ENCODE measurements at places on chromosomes 7 and 10. TPM values are rescaled to one million over a fixed set of nuclear protein-coding genes. Genes with fewer than 3 reads are reported as not detected.

- no peak overlapping the region for H3K27ac ChIP-seq
- H3K36me3 ChIP-seq = no peaks in the 10 kb centered on the region
- no peaks in the 10 kb centered on the region for H3K4me1 ChIP-seq
- DNase-seq = peak; percentile 36
- H3K27me3 ChIP-seq = peaks cover 18% of the 10 kb centered on the region
These were observed 143.9 kb downstream of the WDR37 start for GRCh38 chr10:1199897-1200721.

DNA sequence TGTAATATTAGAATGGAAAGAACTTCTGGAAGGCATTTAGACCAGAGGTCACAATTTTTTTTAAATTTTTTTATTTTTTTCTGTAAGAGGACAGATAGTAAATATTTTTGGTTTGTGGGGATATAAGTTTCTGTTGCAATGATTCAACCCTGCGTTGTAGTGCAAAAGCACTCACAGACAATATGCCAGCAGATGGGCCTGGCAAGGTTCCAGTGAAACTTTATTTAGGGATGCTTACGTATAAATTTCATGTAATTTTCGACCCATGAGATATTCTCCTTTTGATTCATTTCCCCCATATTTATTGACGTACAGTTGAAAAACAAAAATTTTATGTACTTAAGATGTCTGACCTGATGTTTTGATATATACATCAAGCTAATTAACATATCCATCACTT, 72.8 kb upstream of the NMT2 start:
- no peak overlapping the region for H3K27ac ChIP-seq
- no peak overlapping the region for H3K4me3 ChIP-seq
- H3K27me3 ChIP-seq = peaks cover 3% of the 10 kb centered on the region
- H3K36me3 ChIP-seq = no peaks in the 10 kb centered on the region
- H3K4me1 ChIP-seq = peaks cover 22% of the 10 kb centered on the region
- no peak for DNase-seq

- H3K36me3 ChIP-seq = no peaks in the 10 kb centered on the region
- H3K4me1 ChIP-seq = peaks cover 8% of the 10 kb centered on the region
- peak; percentile 40 for DNase-seq
- no peak overlapping the region for H3K27ac ChIP-seq
- H3K4me3 ChIP-seq = no peak overlapping the region
- no peaks in the 10 kb centered on the region for H3K27me3 ChIP-seq
These were observed 63.4 kb downstream of the CSGALNACT2 start for GRCh38 chr10:43201545-43202131.

DNA sequence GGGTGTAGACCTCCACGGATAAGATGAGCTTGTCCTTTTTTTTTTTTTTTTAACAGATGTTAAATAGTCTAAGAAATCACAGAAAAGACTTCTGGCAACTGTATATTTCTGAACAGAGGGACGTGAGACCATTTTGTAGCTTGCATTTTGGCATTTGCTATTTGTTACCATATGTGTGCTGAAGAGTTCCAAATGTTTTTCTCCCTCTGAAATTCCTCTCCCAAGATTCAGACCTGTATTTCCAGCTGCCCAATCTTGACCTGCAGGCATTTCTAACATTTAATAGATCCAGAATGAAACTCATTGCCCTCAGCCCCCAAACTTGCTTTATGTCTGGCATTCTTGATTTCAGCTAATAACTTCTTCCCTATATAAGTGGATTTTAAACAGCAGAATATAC, 223.1 kb upstream of the FZD1 start:
- H3K27me3 ChIP-seq = no peaks in the 10 kb centered on the region
- no peak overlapping the region for H3K27ac ChIP-seq
- no peak for DNase-seq
- H3K4me1 ChIP-seq = no peaks in the 10 kb centered on the region

- no peak overlapping the region for H3K27ac ChIP-seq
- no peak for DNase-seq
- no peak overlapping the region for H3K4me3 ChIP-seq
These were observed 5.3 kb upstream of the SCIN start for GRCh38 chr7:12564996-12565764.

DNA sequence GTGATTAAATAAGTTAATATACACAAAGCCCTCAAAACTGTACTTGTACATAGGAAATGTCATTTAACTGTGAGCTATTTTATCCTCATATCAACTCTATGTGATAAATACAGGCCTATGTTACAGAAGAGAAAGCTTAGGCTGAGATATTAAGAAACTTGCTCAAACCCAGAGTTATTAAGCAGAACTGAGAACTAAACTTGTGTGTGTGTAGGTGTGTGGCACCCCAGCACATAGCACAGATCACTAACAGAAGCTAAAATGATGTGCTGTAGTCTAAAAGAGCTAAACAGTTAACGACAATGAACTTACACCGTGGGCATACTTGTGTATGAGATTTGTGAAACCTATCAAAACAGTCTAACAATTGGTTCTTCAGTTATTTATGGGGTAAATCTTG, 34.5 kb downstream of the MTPN start:
- H3K4me3 ChIP-seq = no peak overlapping the region
- DNase-seq = no peak
- no peaks in the 10 kb centered on the region for H3K27me3 ChIP-seq
- no peak overlapping the region for H3K27ac ChIP-seq

Gene ZDHHC4
- total RNA-seq = 33.2 TPM

DNA sequence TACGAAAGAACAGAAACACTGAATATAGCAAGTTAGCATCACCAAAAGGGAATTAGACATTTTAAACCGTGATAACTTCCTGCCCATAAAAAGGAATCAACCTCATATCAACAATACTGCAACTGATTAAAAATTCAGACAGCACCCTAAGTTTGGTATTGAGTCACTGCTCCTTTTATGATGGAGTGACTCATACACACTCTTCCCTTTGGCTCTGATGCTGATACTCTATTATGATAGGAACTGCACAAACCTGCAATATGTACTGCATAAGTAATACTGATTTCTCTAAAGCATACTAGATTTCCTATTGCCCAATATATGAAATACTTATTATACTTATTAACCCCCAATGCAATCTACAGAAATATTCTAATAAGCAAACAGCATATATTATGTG, 118.7 kb downstream of the PARD3 start:
- H3K27me3 ChIP-seq = peaks cover 3% of the 10 kb centered on the region
- no peak for DNase-seq
- H3K4me3 ChIP-seq = no peak overlapping the region
- H3K36me3 ChIP-seq = no peaks in the 10 kb centered on the region

GRCh38 chr10:104077247-104077646, 8.4 kb downstream of the COL17A1 start:
- no peaks in the 10 kb centered on the region for H3K36me3 ChIP-seq
- no peak for DNase-seq
- no peak overlapping the region for H3K4me3 ChIP-seq
- no peak overlapping the region for H3K27ac ChIP-seq

All from activated CD8-positive, alpha-beta memory T cell treated with anti-CD3 and anti-CD28 coated beads, Interleukin-2, amount 10 ng/mL, durations not matched to agents 7 days and 5 days (primary cell).